ENCODE measurements at places on chromosomes 7 and 10. TPM values are rescaled to one million over a fixed set of nuclear protein-coding genes. Genes with fewer than 3 reads are reported as not detected.

The BTBD16 gene
- total RNA-seq: 1.4 TPM

The CLIP2 gene
- total RNA-seq: 21.2 TPM

The ABCC2 gene
- total RNA-seq: 0.38 TPM

The MEOX2 gene
- total RNA-seq: 0.13 TPM

The ELMO1 gene
- 1.6 TPM for total RNA-seq

The LLCFC1 gene
- total RNA-seq: not detected

The TAS2R3 gene
- total RNA-seq: 0.25 TPM

The PDE6C gene
- not detected for total RNA-seq

The GJD4 gene
- not detected for total RNA-seq

The TUBB8 gene
- total RNA-seq: 0.33 TPM

The C10orf143 gene
- total RNA-seq: 1.6 TPM

The KCNH2 gene
- total RNA-seq: 2.3 TPM

The CACNA2D1 gene
- total RNA-seq: 3.9 TPM

The SH2D4B gene
- not detected for total RNA-seq
